ENCODE measurements at places on chromosomes 2 and 18.

- no peak for DNase-seq
These were observed 22.2 kb downstream of the SNORC start for GRCh38 chr2:232892221-232892620.

DNA sequence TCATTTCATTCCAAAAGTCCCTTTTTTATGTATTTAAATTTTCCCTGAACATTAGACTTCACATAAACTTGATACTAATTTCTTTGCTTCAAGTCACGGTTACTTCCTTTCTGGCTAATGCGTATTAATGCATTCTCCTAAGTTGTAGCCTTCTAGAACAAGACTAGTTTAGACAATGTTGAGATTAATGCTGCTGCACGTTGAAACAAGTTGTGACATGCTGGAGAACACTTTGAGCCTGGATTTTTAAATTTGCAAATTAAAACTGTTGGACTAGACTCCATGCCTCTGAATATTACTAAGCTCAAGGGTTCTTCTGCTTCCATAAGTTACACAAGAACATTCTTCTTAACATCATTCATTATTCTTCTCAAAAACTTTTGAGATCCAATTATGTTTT lies 29.1 kb downstream of the ID2 start:
- DNase-seq = no peak

DNA sequence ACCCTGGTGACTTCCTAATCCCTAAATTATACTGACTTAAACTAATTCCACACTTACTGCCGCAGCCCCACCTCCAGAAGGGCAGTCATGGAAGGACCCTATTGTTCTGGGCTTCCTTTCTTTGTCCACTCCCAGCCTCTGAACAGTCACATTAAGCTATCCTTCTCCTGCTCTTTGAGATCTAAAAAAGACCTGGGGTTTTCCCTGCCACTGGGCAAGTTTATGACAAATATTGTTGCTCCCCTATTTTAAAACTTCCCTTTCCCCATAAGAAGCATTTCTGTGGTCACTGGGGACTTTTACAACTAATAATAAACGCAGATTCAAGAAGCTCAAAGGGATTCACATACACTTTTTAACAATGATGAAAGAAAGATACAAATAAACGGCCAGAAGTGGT lies 47.2 kb upstream of the XPO1 start:
- DNase-seq = no peak

- peak; percentile 40 for DNase-seq
These were observed 5.4 kb upstream of the SATB2 start for GRCh38 chr2:199462956-199463692.

- no peak for DNase-seq
These were observed 1.9 kb upstream of the IL1R2 start for GRCh38 chr2:101989740-101990460.

DNA sequence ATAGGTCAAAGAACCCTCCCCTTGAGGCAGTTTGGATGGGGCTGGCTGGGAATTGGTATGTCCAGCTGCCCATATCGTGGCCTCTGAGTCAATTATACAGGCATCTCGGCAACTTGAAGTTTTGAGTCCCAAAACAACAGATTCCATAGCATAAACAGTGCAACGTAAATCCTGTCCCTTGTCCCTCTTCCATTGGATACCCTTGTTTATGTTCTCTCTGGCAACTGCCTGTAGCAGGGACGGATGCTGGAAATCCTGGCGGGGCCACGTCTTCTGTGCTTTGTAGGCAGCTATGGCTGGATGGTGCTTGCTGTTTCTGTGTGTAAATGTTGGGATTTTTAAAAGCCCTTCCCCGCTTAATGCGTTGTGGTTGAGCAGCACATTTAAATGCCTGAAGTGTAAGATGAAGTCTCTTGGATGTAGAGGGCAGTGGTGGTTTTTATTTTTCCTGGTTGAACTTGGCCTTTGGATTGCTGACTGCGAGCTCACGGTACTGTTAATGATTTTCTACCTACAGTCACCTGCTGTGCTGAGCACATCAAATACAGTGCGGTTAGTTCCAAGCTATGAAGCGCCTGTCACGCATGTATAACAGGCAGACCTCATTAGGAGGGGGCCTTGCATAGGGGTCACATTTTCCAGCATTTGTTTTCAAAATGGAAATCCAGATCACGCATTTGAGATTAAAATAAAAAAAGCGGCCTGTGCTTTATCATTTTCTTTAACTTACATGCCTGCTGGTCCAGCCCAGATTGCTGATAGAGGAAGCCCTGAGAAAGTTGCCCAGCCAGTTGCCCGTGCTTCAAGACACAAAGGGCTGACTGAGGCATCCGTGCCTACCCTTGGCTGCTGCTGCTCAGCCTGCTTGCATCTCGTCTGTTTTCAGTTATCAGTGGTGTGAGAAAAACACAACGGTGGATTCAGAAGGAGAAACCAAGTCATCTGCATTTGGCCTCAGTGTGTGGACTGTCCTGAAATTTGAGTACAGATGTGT lies 84.7 kb downstream of the NEDD4L start:
- no peak for DNase-seq

Measured in NCI-H748 treated with DMSO at 0.1 percent for 48 hours (cell line).